Liver (tissue), 10 donors: ENCODE measurements at places on chromosomes 5 and 9. TPM values are rescaled to one million over a fixed set of nuclear protein-coding genes. Genes with fewer than 3 reads are reported as not detected.

ALAD gene
- 99.1 TPM for total RNA-seq

CAMSAP1 gene
- total RNA-seq = 6.3 TPM

QRFP gene
- not detected for total RNA-seq

- H3K27ac ChIP-seq = no peak overlapping the region
- no peaks in the 10 kb centered on the region for H3K36me3 ChIP-seq
- H3K27me3 ChIP-seq = no peaks in the 10 kb centered on the region
- H3K4me1 ChIP-seq = peaks cover 7% of the 10 kb centered on the region
- H3K4me3 ChIP-seq = no peak overlapping the region
Observed at GRCh38 chr5:135186662-135187522, 152.9 kb upstream of the PITX1 start.

DNA sequence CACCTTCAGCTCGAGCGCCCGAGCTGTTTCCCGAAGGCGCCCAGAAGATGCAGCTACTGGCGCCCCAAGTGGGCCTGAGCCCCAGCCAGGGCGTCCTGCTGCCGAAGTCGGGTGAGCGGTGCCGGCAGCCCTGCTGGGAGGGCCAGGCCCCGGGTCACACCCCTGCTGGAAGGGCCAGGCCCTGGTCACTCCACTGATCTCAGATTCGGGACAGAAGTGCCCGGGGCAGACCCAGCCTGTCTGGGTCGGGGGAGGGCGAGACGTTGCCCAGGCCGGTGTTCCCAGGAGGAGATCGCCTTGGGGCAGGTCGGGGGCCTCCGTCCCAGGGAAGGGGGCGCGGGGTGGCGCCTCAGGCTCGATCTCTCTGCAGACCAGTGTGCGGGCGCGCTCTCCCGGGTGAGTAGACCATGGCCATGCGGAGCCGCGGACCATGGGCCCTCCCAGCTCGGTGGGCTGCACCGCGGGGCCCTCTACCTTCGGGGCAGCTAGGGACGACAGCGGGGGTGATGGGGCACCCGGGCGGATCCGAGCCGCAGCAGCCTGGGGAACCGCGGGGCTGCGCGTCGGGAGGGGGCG, 2.3 kb downstream of the LCNL1 start:
- peaks cover 3% of the 10 kb centered on the region for H3K4me1 ChIP-seq
- H3K27ac ChIP-seq = no peak overlapping the region
- H3K4me3 ChIP-seq = no peak overlapping the region

DNA sequence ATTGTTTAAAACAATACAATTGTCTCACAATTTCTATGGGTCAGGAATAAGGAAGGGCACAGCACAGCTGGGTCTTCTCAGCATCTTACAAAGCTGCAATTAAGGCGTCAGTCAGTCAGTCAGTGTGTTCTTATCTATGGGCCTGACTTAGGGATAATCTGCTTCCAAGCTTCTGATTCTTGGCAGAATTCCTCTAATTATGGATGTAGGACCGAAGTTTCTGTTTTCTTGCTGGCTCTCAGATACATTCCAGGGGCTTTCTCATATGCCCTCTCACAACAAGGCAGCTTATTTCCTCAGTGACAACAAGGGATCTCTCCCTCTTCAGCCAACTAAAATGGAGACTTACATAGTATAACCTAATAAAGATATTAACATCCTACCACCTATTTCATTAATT, 1925.3 kb upstream of the ACO1 start:
- H3K27ac ChIP-seq = no peak overlapping the region
- no peak overlapping the region for H3K4me3 ChIP-seq
- H3K36me3 ChIP-seq = no peaks in the 10 kb centered on the region
- DNase-seq = no peak
- no peaks in the 10 kb centered on the region for H3K4me1 ChIP-seq

DNA sequence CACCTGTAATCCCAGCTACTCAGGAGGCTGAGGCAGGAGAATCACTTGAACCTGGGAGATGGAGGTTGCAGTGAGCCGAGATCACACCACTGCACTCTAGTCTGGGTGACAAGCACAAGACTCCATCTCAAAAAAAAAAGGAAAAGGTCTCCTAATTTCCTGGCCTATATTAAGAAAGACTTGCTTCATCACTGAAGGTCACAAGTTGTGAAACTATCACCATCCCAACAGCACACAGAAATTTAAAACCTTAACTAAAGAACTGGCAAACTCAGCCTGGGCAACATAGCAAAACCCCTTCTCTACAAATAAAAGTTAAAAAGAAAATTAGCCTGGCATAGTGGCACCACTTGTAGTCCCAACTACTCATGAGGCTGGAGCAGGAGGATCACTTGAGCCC, 17.2 kb downstream of the FRMD3 start:
- no peaks in the 10 kb centered on the region for H3K4me1 ChIP-seq
- no peak for DNase-seq
- no peaks in the 10 kb centered on the region for H3K36me3 ChIP-seq
- no peak overlapping the region for H3K4me3 ChIP-seq
- no peaks in the 10 kb centered on the region for H3K27me3 ChIP-seq

GRCh38 chr9:128257086-128257825, 18.6 kb downstream of the GOLGA2 start:
- H3K4me1 ChIP-seq = no peaks in the 10 kb centered on the region
- H3K36me3 ChIP-seq = peaks cover 16% of the 10 kb centered on the region
- no peak for DNase-seq
- no peak overlapping the region for H3K4me3 ChIP-seq

DNA sequence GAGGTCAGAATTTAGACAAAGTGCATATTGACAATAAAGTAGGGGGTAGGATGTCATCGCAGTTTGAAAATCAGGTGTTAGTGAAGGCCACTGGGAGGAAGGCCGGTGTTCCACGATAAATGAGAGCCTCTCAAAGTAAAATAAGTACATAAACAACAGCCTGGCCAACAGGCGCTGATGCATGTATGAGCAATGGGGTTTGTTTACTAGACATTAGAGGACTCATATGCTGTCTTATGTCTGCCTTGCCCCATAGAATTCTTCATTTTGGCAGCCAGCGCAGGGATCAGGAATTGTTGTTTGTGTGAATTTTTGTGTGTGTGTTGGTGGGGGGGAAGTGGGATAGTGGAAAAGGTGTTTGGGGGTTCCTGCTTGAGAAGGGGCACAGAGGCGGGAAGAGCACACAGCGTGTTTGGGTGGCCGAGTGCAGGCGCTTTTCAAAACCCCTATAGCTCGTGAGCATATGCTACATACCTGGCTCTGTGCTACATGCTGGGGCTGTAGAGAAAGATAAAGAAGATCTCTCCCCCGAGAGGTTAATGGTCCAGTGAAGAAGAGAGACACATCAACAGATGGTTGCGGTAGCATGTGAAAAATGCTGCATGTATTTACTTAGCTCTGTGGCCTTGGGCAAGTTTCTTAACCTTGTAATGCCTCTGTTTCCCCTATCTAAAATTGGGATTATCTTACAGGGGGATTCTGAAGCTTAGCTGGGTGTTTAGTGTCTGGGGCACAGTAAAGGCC, 11.5 kb downstream of the SNX30 start:
- DNase-seq = no peak
- peaks cover 8% of the 10 kb centered on the region for H3K4me1 ChIP-seq
- no peaks in the 10 kb centered on the region for H3K27me3 ChIP-seq
- H3K36me3 ChIP-seq = no peaks in the 10 kb centered on the region
- no peak overlapping the region for H3K27ac ChIP-seq
- H3K4me3 ChIP-seq = no peak overlapping the region

- H3K27ac ChIP-seq = no peak overlapping the region
- DNase-seq = peak; percentile 74
- H3K27me3 ChIP-seq = no peaks in the 10 kb centered on the region
- H3K4me1 ChIP-seq = peaks cover 6% of the 10 kb centered on the region
Observed at GRCh38 chr5:36692791-36693763, 86.7 kb downstream of the SLC1A3 start.

GRCh38 chr9:79858508-79858907, 286.7 kb downstream of the TLE4 start:
- H3K4me1 ChIP-seq = no peaks in the 10 kb centered on the region
- no peaks in the 10 kb centered on the region for H3K36me3 ChIP-seq
- no peak for DNase-seq
- H3K27me3 ChIP-seq = no peaks in the 10 kb centered on the region
- H3K4me3 ChIP-seq = no peak overlapping the region

GRCh38 chr9:93988056-93988455, 32.9 kb upstream of the BARX1 start:
- H3K36me3 ChIP-seq = no peaks in the 10 kb centered on the region
- no peak overlapping the region for H3K4me3 ChIP-seq
- H3K27me3 ChIP-seq = no peaks in the 10 kb centered on the region
- no peaks in the 10 kb centered on the region for H3K4me1 ChIP-seq
- no peak for DNase-seq

GRCh38 chr9:28999057-28999456, 1425.8 kb upstream of the C9orf72 start:
- DNase-seq = no peak
- no peak overlapping the region for H3K27ac ChIP-seq
- no peaks in the 10 kb centered on the region for H3K4me1 ChIP-seq
- H3K4me3 ChIP-seq = no peak overlapping the region
- H3K27me3 ChIP-seq = no peaks in the 10 kb centered on the region

- H3K4me3 ChIP-seq = no peak overlapping the region
- peak; percentile 59 for DNase-seq
- no peaks in the 10 kb centered on the region for H3K27me3 ChIP-seq
- H3K36me3 ChIP-seq = no peaks in the 10 kb centered on the region
- H3K4me1 ChIP-seq = peaks cover 12% of the 10 kb centered on the region
Observed at GRCh38 chr9:87812375-87813118, 70.1 kb upstream of the SPATA31E1 start.

GRCh38 chr5:58629271-58630159, 46.6 kb downstream of the RAB3C start:
- peak overlapping the region; percentile 86 for H3K27ac ChIP-seq
- no peak overlapping the region for H3K4me3 ChIP-seq
- no peaks in the 10 kb centered on the region for H3K27me3 ChIP-seq

DNA sequence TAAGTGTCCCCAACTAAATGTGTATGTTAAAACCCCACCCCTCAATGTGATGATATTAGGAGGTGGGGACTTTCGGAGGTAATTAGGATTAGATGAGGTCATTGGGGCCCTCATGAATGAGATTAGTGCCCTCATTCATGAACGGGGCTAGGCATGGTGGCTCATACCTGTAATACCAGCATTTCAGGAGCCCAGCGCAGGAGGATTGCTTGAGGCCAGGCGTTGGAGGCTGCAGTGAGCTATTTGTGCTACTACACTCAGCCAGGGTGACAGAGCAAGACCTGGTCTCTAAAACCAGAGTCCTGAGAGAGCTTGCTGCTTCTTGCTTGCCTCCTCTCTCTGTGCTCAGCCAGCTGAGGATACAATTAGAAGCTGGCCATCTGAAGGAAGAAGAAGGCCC, 62.1 kb upstream of the HSPA9 start:
- no peaks in the 10 kb centered on the region for H3K36me3 ChIP-seq
- H3K27me3 ChIP-seq = no peaks in the 10 kb centered on the region
- DNase-seq = no peak
- H3K4me3 ChIP-seq = no peak overlapping the region

- no peaks in the 10 kb centered on the region for H3K36me3 ChIP-seq
- DNase-seq = no peak
- H3K27me3 ChIP-seq = no peaks in the 10 kb centered on the region
- no peak overlapping the region for H3K4me3 ChIP-seq
Observed at GRCh38 chr9:104279535-104280177, 185.5 kb downstream of the SMC2 start.

- no peak overlapping the region for H3K4me3 ChIP-seq
- H3K36me3 ChIP-seq = no peaks in the 10 kb centered on the region
- no peaks in the 10 kb centered on the region for H3K27me3 ChIP-seq
- no peak overlapping the region for H3K27ac ChIP-seq
Observed at GRCh38 chr5:68612972-68613371, 397.4 kb downstream of the PIK3R1 start.

DNA sequence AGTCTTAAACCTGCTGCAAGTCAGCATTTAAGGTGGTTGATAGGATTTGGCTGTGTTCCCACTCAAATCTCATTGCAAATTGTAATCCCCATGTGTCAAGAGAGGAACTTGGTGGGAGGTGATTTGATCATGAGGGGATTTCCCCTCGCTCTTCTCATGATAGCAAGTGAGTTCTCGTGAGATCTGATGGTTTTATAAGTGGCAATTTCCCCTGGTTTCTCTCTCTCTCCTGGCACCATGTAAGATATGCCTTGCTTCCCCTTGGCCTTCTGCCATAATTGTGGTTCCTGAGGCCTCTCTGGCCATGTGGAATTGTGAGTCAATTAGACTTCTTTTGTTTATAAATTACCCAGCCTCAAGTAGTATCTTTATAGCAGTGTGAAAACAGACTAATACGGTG, 84.3 kb upstream of the SMC2 start:
- H3K4me1 ChIP-seq = no peaks in the 10 kb centered on the region
- no peak overlapping the region for H3K4me3 ChIP-seq
- no peak overlapping the region for H3K27ac ChIP-seq
- H3K27me3 ChIP-seq = no peaks in the 10 kb centered on the region
